Right lung (tissue), 10 donors: ENCODE measurements at places on chromosomes 3 and 15. TPM values are rescaled to one million over a fixed set of nuclear protein-coding genes. Genes with fewer than 3 reads are reported as not detected.

GRCh38 chr3:100044369-100044768 lies 69.9 kb downstream of the FILIP1L start:
- DNase-seq, result no peak

GRCh38 chr3:101529816-101530685 lies 17.0 kb upstream of the SENP7 start:
- DNase-seq, result no peak

GRCh38 chr3:166663194-166663593 lies 716.9 kb downstream of the ZBBX start:
- no peak for DNase-seq

GRCh38 chr3:94137377-94137776 lies 74.5 kb downstream of the NSUN3 start:
- DNase-seq, result no peak

HEMK1 gene
- polyA plus RNA-seq, result 27.2 TPM

DNA sequence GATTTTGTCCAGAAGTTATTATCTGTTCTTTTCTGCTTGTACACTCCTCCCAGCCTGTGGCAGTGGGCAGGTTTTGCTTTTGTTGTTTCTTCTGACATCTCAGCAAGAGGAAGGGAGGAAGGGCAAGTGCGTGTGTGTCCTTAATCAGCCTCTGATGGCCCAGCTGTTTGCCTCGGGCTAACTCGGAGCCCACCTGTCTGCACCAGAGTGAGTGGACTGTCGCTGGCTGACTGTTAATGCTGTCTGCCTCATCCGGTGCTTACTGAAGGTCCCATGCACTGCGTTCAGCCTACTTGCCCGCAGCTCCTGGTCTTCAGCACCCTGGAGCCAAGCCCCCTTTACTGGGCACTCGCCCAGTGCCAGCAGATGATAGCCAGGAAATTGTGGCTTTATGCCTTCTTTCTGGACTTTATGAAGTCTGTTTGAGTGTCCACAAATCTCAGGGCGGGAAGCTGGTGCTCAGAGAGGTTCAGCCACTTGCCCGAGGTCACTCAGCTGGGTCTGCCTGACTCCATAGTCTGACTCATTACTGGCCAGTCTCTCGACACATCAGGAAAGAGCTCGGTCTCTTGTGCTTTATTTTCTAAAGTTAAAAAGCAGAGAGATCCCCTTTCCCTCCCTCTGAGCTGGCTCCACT lies 89.5 kb downstream of the CHRNA7 start:
- no peak for DNase-seq

GRCh38 chr3:50653937-50654595 lies 20.7 kb upstream of the DOCK3 start:
- DNase-seq, result no peak

DNA sequence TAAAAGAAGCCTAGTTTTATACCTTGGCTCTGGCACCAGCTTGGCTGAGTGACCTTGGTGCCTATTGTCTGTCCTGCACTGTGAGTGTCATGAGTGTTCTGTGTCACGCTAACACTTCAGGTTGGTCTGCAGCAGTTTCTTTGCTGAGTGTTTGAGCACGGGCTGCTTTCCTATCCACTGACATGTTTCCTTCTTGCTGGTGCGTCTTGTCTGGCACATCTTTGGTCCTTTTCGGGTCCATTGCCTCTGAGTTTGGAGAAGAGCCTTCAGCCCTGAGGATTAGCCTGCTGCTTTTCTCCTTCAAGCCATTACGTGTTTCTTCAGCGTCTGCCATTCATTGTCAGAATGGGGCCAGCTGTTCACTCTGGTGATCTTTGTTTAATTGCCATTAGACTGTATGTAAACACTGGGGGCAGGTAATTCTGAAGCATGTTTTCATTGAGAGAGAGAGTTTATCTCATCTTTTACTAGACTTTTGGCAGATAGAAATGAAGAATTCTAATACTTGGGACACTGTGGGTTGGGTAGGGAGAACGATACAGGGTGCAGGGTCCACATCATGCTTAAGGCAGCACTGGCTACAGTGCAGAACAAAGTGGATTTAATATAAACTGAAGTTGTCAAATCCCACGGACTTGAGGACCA lies 55.5 kb downstream of the LRRC28 start:
- DNase-seq, result no peak

GRCh38 chr3:52086976-52087663 lies 30.7 kb upstream of the DUSP7 start:
- no peak for DNase-seq

DNA sequence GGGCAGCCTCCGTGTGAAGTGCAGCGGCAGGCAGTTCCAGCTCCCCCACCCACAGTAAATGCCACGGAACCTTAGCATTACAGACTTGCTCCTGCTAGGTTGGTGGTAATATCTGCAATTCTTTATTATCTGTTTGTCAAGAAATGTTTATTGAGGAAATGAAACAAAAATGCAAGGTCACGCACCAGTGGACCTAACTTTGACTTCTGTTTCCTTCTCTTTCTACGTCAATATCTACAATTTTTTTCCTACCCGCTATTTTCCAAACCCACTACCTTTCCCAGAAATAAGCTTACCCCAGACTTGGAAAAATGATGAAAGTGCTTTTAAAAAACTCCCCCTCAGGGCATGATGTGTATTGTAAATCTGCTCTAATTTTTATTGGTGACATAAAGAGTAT lies 18.9 kb downstream of the ILDR1 start:
- DNase-seq, result no peak

DNA sequence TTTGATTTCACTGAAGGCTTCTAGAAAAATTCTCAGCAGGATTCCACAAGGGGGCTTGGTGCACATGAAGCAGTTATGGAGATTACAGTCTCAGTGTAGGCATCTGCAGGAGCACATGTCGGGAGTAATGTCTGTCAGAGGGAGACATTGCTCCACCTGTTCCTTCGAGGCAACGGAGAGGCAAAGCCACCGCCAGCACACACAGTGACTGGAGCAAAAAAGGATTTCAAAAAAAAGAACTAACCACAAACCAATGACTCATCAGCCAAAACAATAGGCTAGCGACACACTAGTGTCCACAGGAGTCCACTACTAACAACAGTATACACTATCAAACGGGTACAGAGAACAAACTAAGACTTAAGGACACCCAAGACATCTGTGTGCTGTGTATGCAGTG lies 68.9 kb downstream of the NPTN start:
- DNase-seq, result no peak

DNA sequence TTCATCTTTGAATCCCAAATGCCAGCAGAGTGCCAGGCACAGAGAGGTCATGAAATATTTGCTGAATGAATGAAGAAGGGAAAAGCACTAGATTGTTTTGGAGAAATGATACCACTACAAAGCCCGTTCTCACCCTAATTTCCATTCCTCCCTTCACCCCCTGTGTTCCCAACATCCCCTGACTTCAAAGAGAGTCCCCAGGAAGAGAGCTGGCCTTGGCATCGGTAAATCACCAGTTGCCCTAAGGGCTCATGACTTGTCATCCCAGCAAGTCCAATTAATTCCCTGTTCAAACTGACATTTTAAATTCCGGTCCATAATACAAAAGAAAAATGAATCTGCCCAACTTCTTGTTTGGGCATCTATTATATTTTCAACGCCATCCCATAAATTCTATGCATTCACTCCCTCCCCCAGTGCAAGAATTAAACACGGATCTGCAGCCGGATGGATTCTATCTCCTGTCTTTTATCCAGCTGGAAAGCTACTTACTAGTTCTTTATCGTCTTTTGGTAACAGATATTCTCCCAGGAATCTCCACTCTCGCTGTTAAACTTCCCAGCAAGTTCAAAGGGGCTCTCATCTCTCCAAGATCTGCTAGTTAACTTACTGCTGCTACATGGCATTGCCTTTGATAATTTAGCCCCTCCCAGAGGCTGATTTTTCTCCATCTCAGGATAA lies 63.9 kb upstream of the TSC22D2 start:
- peak; percentile 31 for DNase-seq

DNA sequence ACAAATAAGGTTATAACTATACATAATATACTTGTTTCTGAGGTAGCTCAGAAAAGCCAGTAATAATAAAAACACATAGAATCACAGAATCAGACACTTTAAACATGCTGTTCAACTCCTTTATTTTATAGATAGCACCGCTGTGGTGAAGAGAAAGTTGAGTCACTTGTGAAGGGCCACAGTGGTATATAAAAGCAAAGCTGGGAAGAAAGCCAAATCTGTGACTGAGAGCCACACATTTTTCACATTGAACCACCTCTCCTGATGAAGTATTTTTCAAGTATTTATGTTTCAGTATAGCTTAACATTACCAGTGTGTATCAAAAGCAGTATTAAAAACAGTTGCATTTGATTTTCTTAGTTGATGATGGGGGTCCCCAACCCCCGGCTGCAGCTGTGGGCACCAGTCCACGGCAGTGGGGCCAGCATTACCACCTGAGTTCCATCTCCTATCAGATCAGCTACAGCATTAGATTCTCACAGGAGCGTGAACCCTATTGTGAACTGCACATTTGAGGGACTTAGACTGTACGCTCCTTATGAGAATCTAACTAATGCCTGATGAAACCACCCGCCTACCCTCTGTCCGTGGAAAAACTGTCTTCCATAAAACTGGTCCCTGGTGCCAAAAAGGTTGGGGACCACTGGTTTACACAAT lies 46.2 kb downstream of the TBL1XR1 start:
- DNase-seq, result peak; percentile 47

DNA sequence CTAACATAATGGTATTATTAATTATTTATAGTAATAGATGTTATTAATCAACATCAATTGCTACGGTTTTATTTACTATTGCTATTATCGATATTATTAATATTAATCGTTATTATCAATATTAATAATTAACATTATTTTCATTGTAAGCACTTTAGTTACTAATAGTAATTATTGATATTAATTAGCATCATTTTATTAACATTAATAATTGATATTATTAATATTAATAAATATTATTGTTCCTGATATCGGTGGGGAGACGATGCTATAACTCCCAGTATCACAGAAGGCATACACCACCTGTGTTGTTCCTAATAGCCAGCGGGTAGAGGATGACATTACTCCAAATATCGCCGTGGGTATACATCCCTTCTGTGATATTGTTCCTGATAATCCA lies 335.5 kb downstream of the MEX3B start:
- no peak for DNase-seq

DNA sequence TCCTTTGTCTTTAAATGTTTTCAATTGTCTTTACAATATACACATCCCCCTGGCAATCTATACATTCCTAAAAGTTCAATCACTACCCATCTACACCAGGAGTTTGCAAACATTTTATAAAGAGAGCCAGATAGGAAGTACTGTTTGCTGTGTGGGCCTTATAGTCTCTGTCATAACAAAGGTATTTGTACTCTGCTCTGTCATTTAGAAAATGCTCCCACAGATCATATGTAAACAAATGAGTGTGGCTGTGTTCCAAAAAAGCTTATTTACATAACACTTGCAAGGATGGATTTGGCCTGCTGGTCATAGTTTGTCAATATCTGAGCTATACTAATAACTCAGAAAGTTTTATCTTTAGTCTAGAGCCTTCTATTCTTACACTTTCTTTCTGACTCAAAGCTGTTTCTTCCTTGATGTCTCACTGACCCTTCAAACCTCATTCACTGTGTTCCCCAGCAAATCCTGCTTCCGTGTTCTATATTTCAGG lies 511.9 kb downstream of the GBE1 start:
- no peak for DNase-seq

DNA sequence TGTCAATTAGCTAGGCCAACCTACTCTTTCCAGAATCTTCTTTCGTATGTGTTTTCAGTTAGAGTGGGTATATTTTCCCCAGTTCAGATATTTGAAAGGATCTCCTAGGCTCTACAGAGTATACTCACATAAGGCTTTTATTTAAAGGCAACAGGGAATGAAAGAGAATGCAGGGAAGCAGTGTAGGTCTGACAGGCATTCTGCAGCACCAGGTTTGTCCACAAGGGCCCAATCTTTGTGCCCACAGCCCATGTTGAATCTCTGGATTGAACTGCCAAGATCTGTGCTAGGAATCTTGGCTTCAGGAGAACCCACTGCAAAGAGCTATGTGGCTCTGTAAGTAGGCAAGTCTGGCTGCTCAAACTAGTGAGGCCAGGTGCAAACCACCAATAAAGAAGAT lies 24.2 kb upstream of the GALNT15 start:
- DNase-seq, result no peak

- DNase-seq, result no peak
Observed at GRCh38 chr3:37969596-37970100, 20.9 kb upstream of the VILL start.
